Thymus (tissue), 14 donors: ENCODE measurements at places on chromosomes 4 and X.

DNA sequence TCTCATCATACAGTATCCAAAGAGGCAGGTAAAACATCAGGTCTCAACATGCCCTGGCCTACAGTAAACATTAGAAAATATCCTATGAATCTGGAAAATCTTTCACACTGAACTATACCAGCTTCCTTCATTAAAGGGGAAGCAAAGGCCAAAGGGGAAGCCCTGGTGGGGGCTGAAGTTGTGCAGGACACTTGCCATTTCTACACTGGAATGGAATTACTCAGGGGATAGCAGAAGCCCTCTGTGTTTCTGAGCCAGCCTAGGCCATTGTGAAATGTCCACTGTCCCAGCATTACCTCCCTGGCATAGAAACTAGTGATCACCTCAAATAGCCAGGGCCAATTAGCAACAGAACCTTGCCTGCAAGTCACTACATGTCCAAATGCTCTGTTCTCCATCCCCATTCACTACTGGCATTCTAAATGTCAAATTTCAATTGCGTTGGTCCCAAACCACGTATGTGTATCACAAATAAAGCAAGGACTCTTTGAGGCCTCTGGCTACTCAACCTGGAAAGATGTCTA is 429.9 kb downstream of the AFF2 start:
- DNase-seq = no peak

- DNase-seq = no peak
Observed at GRCh38 chr4:148542922-148543623, 100.9 kb upstream of the NR3C2 start.

DNA sequence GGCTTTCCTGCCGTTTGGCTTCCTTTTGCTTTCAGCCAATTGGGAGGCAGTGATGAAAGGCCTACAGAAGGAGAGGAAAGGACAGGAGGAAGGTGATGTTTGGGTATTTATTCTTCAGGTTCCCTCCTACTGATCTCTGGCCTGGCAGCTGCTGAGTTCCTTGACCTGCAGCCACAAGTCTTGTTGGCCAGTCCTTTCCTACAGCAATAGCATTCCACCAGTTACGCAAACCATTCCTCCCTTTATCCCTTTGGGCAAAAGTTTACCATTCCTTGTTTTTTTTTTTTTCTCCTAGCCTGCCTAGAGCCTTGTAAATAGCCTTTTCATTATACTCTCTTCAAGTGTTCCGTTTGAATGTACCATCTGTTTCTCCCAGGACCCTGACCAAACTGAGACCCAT is 198.1 kb upstream of the FTHL17 start:
- DNase-seq = no peak

DNA sequence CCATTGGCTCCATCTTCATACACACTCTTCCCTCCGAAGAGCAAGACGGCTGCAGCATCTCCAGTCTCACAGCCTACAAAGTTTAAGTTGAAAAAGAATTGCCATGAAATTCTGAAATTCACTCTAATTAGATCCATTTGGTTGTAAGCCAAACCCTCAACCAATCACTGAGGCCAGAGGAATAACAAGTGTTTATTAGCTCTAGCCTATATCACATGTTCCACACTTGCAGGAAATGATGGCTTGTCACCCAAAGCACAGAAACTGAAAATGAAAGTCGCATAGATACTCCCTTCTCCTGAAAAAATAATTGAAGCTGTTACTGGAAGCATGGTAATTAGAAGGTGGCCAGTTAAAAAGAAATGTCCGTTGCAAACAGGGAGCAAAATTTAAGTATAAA is 1071.8 kb downstream of the CCSER1 start:
- no peak for DNase-seq

DNA sequence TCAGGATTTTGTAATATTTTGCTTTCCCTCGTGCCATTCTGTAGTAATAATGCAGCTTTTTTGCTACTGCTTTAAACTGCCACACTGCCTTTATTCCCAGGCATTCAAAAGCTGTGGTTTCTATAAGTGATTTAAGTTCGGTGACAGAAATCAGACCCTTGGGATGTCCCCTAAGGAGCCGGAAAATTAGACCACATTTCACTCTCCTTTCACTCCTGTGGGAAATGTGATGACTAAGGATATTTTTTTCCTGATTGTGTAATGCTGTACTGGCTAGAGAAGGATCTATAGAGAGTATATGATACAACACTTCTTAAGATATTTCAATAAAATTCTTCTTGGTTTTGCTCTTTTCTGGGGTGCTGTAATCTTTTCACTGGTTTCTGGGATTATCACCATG is 24.4 kb downstream of the UGT2A3 start:
- no peak for DNase-seq

DNA sequence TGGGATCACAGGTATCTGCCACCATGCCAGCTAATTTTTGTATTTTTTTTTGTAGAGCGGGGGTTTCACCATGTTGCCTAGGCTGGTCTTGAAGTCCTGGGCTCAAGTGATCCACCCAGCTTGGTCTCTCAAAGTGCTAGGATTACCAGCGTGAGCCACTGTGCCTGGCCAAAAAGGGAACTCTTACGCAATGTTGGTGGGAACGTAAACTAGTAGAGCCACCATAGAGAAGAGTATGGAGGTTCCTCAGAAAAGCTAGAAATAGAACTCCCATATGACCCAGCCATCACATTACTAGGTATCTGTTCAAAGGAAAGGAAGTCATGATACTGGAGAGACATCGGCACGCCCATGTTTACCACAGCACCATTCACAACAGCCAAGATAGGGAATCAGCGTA is 85.9 kb downstream of the PRKX start:
- no peak for DNase-seq

DNA sequence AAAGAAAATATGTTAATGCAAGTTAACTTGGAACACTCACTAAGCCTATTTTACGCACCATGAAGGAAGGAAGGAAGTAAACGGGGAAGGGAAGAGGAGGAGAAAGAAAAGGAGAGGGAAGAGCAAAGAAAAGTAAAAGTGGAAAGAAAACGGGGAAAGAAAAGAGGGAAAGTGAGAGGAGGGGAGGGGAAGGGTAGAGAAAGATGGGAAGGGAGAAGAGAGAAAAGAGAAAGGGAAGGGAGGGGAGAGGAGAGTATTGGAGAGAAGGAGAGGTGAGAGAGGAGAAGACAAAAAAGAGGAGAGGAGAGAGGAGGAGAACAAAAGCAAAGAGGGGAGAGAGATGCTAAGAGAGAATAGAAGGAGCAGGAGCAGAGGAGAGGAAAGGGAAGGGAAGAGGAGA is 224.1 kb downstream of the SLITRK2 start:
- no peak for DNase-seq

GRCh38 chrX:13142891-13143290 is 98.5 kb upstream of the FAM9C start:
- no peak for DNase-seq

GRCh38 chr4:112150920-112151319 is 5.7 kb downstream of the FAM241A start:
- no peak for DNase-seq

DNA sequence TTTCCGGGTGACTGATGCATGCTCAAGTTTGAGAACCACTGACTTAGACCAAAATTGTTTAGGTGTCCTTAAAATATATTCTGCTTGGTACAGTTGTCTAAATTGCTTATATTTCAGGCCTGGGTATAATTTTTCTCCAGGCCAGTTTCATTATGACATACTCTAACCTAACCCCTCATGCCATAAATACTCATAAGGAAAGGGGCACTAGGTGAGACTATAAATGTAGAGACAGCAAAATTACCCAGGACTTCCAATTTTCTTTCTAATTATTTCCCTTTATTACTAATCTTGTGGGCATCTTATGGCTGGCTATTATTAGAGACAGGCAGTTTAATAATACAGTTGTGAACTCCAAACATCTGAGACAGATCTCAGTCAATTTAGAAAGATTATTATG is 150.2 kb downstream of the RRAGB start:
- no peak for DNase-seq

DNA sequence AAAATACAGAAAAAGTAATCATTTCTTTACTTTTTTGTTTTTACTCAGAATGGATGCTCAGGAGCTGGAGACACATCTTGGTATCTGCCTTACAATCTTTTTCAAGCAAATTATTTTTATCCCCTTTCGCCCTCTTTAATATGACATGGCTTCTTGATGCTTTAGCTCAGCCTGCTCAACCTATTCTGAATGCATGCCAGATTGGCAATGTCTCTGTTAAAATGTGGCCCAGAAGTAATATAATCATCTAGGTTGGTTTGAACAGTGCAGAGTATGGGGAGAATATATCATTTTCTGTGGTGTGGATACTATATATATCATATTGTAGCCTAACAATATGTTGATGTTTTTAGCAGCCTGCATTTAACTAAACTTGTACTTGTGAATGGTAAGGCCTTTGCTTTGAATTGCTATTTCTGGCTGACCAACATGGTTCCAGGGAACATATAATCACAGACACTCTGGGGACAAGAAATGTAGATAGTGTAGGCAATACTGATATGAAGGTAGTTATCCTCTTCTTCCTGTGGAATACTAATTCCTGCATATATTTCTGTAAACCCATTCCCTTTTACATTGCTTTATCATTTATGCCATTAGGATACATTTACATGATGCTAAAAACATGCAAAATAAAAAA is 282.7 kb downstream of the PPP3CA start:
- DNase-seq = no peak

- no peak for DNase-seq
Observed at GRCh38 chrX:47587091-47587891, 5.1 kb downstream of the TIMP1 start.

- DNase-seq = no peak
Observed at GRCh38 chr4:60805500-60806313, 394.4 kb upstream of the ADGRL3 start.

GRCh38 chrX:39164212-39164611 is 363.0 kb downstream of the MID1IP1 start:
- no peak for DNase-seq

DNA sequence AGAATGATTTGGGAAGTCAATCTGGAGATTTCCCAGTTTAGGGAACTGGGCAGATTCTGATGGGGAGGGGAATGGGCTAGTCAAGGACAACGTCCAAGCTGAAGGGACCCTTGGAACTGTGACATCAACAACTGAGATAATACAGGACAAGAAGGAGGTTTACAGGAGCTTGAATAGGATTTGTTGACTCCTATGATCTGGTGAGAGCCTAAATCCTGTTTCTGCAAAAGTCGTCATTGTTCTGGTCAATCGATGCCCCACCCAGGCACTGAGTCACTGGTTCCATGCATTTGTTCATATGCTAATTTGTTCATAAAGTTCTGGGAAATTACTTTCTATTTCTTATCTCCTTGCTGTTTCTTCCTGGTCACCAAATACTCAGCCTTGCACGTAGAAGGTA is 15.3 kb upstream of the PDGFRA start:
- DNase-seq = no peak

GRCh38 chr4:112094330-112094729 is 50.9 kb upstream of the FAM241A start:
- no peak for DNase-seq
